ENCODE measurements at places on chromosomes 3 and 15.

DNA sequence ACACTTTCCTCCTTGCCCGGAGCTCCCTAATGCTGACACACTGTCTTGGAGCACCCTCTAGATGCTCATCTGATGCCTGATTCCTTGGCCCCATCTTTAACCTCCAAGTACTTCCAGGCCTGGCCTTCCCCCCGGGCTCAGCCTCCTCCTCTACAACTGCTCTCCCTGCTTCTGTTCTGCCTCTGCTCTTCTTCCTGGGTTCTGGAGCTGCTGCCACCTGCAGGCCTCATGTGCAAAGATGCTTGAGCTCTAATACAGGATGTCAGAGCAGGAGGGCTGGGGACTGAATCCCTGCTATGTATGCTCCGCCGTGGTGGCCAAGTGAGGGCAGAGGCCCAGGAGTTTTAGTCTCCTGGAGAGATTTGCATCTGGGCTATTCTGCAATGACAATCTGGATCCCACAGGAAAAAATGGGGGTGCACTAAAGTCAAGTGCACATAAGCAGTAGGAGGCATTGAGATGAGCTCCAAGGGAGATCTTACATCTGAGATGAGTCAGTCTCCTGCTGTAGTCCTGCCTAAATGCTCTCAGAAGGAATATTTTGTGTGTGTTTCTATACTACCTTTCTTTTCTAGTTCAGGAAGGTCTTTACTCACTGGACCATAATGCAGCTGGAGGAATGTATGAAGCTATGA lies 296.3 kb downstream of the UACA start:
- no peak for DNase-seq

GRCh38 chr15:71349336-71349735 lies 234.1 kb downstream of the THSD4 start:
- no peak for DNase-seq

DNA sequence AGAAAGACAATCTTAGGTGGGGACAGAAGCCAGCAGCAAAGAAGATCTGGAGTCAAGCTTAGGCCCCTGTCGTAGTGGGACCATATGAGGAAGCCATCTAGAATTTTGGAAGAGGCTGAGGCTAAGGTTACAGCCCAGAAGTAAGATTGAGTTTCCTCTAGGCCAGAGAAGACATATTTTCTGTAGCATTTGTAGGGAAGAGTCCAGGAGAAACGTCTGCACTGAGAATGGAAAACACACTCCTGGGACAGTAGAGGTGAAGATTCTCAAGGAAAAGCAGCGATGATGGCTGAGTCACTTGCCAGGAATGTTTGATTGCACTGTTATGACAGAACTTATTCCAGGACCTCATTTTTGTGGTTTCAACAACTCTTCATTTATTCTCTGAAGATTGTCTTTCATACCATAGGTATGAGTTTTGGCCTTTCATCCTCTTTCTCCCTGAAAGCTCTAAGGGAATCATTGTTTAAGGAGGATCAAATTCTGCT lies 107.2 kb downstream of the GTPBP8 start:
- DNase-seq = no peak

DNA sequence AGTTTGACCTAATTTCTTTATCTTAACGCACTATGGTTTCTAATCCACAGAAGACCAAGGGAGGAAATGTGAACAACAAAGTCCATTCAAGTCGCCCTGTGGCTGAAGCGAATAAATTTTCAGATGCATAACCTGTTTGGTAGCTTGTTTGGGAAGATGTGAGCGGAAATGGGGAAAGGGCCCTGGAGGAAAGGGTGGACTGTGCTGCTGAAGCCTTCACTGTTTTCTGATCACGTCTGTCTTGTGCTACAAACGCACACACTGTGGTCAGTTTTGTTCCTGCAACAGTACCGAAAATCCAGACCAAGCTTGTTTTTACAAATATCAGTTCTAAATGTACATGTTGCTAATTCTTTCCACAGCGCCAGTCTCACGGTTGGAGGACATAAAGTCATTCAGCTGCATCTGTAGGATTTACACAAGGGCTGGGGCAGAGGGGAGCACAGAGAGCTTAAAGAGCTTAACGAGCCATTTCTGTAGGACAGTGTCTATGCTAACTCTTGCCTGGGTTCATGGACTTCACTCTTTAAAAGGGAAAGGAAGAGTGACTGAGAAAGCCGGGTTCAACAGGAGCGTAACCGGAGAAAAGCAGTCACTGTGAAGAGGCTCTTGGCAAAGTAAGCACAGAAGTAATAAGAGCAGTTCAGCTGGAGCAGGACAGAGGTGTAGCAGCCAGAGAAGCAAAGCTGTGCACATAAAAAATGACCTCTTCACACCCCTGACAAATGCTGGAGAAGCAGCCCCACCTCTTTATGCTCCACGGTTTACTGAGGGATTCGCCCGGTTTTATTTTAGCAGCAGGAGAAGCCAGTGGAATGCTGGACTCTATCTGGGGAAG lies 66.6 kb downstream of the USF3 start:
- no peak for DNase-seq

- DNase-seq = no peak
These were observed 559.0 kb downstream of the PDCD6IP start for GRCh38 chr3:34357461-34357860.

DNA sequence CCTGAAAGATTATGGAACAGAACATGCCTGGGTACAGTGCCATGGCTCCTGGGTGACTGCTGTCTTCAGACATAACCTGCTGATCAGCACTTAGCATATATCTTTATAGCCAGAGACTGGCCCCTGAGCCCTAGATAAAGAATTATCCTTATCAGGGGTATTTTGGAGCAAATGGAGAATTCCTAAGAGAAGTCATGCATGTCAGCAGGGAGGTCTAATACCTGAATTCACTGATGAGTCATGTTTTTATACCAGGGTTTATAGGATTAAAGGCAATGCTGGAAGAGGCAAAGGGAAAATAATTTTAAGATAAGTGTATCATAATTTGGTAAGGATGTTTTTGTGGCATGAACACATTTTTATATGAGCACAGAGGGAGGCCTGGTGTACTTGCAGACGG lies 159.8 kb downstream of the ADAMTSL3 start:
- DNase-seq = no peak

DNA sequence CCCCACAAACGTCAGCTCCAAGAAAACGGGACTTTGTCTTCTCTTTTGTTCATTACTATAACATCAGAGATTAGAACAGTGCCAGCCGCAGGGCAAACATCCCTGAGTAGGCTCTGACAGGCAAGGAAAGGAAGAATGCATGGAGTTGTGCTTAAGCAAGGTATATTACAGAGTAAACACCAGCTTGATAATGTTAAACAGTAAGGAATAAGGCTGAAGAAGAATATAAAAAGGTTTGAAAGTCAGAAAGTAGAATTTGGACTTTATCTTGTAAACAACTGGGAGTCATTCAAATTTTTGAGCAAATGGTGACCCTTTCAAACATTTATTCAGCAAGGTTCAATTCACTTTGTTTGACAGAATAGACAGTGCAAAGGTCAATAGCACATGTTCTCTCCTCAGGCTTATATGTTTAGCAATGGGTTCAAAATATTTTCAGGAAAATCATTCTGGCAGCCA lies 11.0 kb downstream of the GABPB1 start:
- DNase-seq = no peak

DNA sequence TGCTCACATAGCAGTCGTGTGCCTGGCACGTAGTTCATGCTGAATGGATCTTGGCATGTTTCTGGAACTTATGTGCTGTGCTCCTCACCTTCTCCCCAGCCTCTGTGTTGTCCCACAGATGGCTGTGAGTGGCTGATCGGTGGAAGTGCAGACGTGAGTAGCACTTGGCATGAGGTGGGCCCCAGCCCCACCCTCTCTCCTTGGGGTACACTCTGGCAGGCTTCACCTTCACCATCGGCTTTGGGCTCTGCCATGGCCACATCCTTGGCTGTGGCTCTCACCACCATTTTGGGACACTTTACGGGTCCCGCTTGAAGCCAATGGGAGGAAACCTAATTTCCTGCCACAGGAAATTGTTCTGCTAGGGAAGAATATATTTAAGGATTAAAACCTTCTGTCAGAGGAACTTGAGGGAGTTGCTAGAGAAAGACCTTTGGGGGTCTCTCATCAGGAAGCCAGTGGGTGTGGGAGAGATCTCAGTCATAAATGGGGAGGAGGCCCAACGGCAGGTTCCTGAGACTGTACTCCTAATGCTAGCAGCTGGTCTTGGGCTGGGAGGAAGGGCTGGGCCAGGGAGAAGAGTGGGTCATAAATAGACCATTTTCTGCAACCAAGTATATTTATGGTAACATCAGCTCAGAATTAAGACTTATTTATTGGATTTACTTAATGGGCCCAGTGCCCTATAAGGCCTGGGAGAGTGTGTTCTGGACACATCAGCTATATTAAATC lies 92.3 kb downstream of the SMAD3 start:
- DNase-seq = no peak

DNA sequence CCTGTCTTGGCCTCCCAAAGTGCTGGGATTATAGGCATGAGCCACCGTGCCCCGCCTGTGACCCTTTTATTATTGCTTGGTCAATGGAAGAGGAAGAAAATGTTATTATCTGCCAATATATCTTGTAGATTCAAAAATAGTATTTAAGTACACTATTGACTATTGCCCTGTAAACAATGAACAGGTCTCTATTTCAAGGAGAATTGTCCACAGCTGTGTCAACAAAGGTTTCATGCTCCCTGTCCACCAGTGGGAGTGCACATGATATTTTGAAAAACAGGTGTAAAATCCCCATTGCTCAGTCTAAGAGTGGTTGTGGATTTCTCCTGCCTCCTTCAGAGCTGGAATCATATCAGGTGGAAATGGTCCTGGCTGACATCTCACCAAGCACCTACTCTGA lies 36.5 kb upstream of the IGF1R start:
- DNase-seq = no peak

Data from activated T-cell treated with anti-CD3 and anti-CD28 coated beads for 1 hour (primary cell).